ENCODE measurements at places on chromosomes 5 and 9. TPM values are rescaled to one million over a fixed set of nuclear protein-coding genes. Genes with fewer than 3 reads are reported as not detected.

- H3K4me3 ChIP-seq: no peak overlapping the region
- no peaks in the 10 kb centered on the region for H3K27me3 ChIP-seq
- no peaks in the 10 kb centered on the region for H3K36me3 ChIP-seq
- no peaks in the 10 kb centered on the region for H3K4me1 ChIP-seq
- DNase-seq: no peak
Observed at GRCh38 chr5:52015760-52016159, 632.5 kb downstream of the ISL1 start.

GRCh38 chr9:78015241-78015640 is 16.4 kb downstream of the GNAQ start:
- peak overlapping the region; percentile 36 for H3K27ac ChIP-seq
- no peak overlapping the region for H3K4me3 ChIP-seq
- H3K36me3 ChIP-seq: no peaks in the 10 kb centered on the region

- H3K27ac ChIP-seq: no peak overlapping the region
- no peaks in the 10 kb centered on the region for H3K27me3 ChIP-seq
- H3K4me1 ChIP-seq: peaks cover 5% of the 10 kb centered on the region
- no peak overlapping the region for H3K4me3 ChIP-seq
- DNase-seq: no peak
- H3K36me3 ChIP-seq: no peaks in the 10 kb centered on the region
Observed at GRCh38 chr9:82593501-82593900, 469.4 kb downstream of the RASEF start.

DNA sequence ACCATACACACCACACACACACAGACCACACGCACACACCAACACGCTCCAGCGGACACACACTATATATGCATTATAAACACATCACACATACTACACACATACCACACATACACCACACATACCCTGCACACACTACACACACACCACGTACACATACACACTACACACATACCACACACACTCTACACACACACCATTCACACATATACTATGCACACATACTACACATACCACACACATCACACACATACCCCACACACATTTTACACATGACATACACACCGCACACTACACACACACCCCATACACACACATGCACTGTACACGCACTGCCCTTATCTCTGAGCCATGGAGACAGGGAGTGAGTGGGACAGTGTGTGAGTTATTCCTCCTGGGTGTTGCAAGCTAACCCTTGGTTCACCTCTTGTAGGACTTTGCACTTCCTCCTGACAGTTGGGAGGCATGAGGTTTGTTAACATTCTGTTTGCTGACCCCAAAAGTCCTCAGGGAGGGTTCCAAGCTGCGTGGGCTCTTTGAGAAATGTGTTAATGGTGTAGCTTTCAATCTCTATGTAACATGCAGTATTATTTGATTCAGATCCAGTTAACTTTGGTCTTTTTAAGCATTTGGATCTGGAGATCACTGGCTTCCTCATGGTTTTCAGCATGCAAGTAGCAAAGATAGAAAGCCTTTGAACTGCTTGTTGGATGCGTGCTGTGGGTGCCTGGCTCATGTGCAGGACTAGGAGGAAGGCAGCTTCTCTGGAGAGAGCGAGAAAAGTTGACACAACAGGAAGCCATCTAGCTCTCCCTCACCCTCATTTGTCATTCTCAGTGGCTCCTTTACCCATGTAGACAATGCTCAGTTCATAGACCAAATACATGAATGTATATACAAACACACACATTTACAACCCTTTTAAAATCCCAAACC is 13.7 kb downstream of the IL31RA start:
- no peaks in the 10 kb centered on the region for H3K36me3 ChIP-seq
- DNase-seq: no peak
- H3K4me1 ChIP-seq: peaks cover 16% of the 10 kb centered on the region
- no peak overlapping the region for H3K27ac ChIP-seq
- no peak overlapping the region for H3K4me3 ChIP-seq

DNA sequence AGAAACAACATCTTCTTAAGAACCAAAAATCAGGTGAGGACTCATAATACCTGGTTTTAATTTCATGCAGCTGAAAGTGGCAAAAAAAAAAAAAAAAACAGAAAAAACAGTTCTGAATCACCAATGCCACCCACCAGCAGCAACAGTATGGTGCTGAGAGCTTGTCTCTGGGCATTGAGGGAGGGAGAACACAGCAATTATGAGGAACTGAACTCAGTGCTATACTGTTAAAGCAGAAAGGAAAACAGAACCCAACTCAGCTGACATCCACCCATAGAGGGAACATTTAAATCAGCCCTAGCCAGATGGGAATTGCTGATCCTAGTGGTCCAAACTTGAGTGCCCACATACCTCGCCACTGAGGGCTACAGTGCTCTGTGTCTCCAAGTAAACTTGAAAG is 657.9 kb downstream of the ACTL7B start:
- H3K4me1 ChIP-seq: no peaks in the 10 kb centered on the region
- no peak overlapping the region for H3K4me3 ChIP-seq
- no peaks in the 10 kb centered on the region for H3K27me3 ChIP-seq
- H3K27ac ChIP-seq: no peak overlapping the region
- no peak for DNase-seq

- no peaks in the 10 kb centered on the region for H3K36me3 ChIP-seq
- H3K4me1 ChIP-seq: peaks cover 4% of the 10 kb centered on the region
- no peak overlapping the region for H3K4me3 ChIP-seq
- H3K27ac ChIP-seq: no peak overlapping the region
Observed at GRCh38 chr9:68498816-68499215, 41.9 kb downstream of the TMEM252 start.

DNA sequence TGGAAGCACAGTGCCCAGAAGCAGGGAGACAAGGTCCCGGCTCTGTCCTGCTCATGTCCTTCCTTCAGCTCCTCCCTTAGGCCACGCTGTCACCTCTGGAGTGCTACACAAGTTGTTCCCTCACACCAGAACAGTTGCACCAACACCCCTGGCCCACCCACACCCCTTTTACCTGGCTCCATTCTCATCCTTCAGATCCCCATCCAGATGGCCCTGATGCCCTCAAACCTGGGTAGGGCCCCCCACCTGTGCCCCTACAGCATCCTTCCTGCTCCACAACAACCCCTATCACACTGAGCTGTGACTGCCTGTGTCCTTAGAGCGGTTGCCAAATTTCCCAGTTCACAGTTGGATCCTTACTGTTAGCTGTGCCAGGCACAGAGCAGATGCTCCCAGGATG is 29.2 kb downstream of the ANKS6 start:
- no peaks in the 10 kb centered on the region for H3K36me3 ChIP-seq
- DNase-seq: no peak
- H3K27me3 ChIP-seq: no peaks in the 10 kb centered on the region
- no peak overlapping the region for H3K27ac ChIP-seq

- H3K4me3 ChIP-seq: no peak overlapping the region
- no peaks in the 10 kb centered on the region for H3K27me3 ChIP-seq
- H3K36me3 ChIP-seq: peaks cover 57% of the 10 kb centered on the region
- DNase-seq: no peak
Observed at GRCh38 chr5:10423022-10423421, 18.7 kb upstream of the ROPN1L start.

DNA sequence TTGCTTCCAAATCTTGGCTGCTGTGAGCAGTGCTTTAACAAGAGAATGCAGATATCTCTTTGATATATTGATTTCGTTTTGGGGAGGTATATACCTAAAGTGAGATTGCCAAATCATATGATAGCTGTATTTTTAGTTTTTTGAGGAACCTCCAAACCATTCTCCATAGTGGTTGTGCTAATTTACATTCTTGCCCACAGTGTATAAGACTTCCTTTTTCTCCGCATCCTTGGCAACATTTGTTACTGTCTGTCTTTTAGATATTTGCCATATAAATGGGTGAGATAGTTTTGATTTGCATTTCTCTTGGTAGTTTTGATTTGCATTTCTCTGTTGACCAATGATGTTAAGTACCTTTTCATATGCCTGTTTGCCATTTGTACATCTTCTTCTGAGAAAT is 10.0 kb upstream of the PLK2 start:
- no peak overlapping the region for H3K4me3 ChIP-seq
- H3K27ac ChIP-seq: no peak overlapping the region
- H3K4me1 ChIP-seq: no peaks in the 10 kb centered on the region
- H3K27me3 ChIP-seq: no peaks in the 10 kb centered on the region
- DNase-seq: no peak

LRRTM2 gene
- 0.54 TPM for total RNA-seq

ANKRD34B gene
- total RNA-seq: 0.20 TPM

SAXO1 gene
- total RNA-seq: 0.10 TPM

Measured in astrocyte (in vitro differentiated cells and primary cell).